Neuronal stem cell (in vitro differentiated cells): ENCODE measurements at places on chromosomes 12 and 14.

GRCh38 chr14:95452893-95453712, 63.3 kb downstream of the SYNE3 start:
- no peak for DNase-seq

- no peak for DNase-seq
Measured at GRCh38 chr14:50347521-50347920, 35.4 kb downstream of the DMAC2L start.

GRCh38 chr14:22081337-22081736, 407.7 kb upstream of the OR4E1 start:
- DNase-seq: no peak

DNA sequence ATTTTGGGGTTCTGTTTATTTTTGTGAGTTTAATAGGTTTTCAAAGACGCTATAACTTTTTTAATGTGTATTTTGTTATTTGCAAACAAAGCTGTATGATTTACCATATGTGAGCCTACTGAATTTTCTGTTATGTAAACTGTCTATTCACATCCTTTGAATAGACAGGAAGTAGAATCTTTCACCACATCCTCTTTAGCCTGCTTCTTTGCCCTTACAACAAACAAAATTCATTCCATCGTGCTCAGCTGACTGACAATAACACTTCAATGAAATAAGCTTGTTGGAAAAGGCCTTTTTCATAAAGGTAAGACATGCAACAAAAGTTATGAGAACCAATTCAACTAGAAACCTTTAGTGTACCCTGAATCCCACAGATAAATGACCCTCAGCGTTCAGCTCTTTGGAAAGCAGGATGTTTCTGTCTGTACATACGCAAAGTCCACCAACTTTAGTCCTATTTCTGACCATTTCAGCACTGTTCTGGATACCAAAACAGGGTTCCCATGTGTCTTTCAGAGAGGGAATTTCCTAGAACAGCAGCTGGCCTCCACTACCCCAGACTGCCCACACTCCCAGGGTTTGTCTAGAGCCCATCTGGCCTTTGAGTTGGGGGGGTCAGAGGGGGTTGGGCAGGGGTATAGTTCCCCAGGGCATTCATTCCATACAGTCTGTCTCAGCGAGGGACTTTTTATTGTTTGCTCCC, 71.3 kb downstream of the DUSP6 start:
- DNase-seq: no peak

GRCh38 chr12:4056910-4057845, 184.0 kb upstream of the PARP11 start:
- no peak for DNase-seq

- DNase-seq: no peak
Measured at GRCh38 chr14:61266891-61267740, 14.0 kb downstream of the TMEM30B start.

GRCh38 chr12:131391399-131391798, 319.5 kb upstream of the SFSWAP start:
- DNase-seq: no peak

GRCh38 chr12:67757651-67758050, 109.1 kb downstream of the DYRK2 start:
- DNase-seq: no peak

DNA sequence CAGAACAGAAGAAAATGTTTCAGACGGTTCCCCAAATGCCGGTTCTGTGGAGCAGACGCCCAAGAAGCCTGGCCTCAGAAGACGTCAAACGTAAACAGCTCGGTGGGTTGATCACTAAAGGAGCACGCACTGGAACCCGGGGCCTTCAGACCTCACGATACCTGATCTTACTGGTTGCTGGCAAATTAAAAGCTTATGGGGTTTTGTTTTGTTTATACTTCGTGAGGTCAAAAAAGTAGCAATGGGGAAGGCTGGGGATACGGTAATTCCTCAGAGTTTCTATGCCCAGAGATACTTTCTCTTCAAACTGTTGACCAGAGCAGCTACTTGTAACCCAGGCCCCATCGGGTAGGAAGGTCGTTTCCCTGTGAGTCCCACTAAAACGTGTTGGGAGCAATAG, 1.7 kb downstream of the CDKN1B start:
- no peak for DNase-seq

GRCh38 chr12:56202366-56202765, 13.1 kb upstream of the SMARCC2 start:
- no peak for DNase-seq

DNA sequence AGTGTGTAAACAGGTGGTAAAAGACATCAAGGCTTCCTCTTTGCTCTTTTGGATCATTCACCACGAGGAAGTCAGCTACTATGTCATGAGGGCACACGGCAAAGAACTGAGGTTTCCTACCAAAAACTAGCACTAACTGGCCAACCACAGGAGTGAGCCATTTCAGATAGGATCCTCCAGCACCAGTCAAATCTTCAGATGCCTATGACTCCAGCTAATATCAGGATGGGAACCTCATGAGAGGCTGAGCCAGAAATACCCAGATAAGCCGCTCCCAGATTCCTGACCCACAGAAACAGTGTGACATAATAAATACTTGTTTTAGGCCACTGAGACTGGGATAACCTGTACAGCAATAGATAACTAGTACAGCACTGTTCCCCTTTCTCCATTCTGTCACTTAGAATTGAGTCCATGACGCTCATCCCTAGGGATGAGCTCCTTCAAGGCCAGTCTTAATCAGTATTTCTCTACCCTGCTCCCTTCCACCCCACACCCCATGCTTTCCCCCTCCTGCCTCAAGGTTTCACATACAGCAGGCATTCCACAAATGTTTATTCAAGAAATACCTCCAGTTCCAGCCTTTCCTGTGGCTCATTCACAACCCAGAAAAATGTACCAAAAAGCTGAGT, 68.4 kb downstream of the PPM1H start:
- no peak for DNase-seq

GRCh38 chr14:75223664-75224154, 47.3 kb upstream of the TMED10 start:
- peak; percentile 49 for DNase-seq

DNA sequence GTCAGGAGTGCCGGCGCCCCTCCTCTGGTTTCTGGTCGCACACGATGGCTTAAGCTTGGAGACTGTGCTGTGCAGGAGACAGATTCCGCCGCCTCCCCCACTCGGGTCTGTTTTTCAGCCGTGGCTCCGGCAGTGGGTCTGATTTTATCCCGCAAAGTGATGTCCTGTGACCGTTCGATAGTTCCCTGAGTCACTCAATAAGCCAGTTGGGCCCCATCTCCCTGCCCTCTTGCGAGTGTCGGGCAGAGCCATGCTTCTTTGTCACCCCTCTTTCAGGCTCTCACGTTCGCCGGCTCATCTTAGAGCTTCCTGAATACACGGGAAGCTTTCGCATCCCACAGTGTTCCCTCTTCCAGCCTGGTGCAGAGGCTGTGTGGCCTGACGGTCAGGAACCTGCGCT, 127.8 kb upstream of the RFLNA start:
- no peak for DNase-seq

GRCh38 chr14:49918706-49919105, 25.8 kb downstream of the ARF6 start:
- DNase-seq: no peak

- peak; percentile 57 for DNase-seq
Measured at GRCh38 chr12:96989916-96990315, 82.9 kb downstream of the NEDD1 start.

DNA sequence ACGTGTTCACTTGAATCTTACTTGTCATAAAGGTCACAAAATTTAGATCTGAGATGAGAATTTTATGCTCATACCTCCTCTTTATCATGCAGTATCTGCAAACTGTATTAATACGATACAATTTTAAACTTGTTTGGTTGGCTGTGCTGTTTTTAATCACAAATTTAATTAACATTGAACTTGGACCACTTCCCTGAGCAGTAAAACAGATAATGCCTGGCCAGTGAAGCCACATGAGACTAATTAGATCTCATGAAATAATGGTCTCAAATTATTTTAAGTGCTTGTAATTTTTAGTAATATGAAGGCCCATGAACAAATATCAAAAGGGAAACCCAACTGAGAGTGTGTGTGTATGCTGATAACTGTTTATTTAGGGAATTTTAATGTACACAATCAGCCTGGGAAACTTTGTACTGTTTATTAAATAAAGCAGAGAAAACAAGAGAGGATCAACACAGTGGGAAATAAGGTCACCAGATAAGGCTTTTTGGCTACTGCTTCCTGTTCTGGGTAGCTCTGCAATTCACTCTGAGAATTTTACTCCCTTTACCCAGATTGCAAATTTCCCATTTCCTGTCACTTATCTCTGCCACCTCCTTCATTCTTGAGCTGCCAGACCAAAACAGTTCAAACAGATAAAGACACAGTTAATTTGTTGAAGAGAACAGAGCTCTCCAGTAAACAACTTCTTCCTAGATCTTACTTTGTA, 61.6 kb upstream of the GNPNAT1 start:
- DNase-seq: no peak

DNA sequence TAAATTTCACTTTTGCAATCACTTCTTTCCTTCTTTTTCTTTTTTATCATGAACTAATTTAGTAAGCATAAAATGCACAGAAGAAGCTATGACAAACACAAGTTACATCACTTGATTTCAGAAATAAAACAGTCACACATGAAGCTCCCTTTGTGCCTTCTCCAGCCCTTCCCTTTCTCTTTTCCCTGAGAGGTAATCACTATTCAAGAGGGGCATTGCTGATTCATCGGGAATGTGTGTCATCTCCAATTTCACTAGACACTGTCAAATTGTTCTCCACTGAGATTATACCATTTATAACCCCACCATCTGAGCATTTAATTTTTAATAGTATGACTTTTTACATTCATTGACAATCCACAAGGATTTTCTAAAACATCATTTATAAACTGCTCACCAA, 91.6 kb upstream of the PTPRQ start:
- no peak for DNase-seq

DNA sequence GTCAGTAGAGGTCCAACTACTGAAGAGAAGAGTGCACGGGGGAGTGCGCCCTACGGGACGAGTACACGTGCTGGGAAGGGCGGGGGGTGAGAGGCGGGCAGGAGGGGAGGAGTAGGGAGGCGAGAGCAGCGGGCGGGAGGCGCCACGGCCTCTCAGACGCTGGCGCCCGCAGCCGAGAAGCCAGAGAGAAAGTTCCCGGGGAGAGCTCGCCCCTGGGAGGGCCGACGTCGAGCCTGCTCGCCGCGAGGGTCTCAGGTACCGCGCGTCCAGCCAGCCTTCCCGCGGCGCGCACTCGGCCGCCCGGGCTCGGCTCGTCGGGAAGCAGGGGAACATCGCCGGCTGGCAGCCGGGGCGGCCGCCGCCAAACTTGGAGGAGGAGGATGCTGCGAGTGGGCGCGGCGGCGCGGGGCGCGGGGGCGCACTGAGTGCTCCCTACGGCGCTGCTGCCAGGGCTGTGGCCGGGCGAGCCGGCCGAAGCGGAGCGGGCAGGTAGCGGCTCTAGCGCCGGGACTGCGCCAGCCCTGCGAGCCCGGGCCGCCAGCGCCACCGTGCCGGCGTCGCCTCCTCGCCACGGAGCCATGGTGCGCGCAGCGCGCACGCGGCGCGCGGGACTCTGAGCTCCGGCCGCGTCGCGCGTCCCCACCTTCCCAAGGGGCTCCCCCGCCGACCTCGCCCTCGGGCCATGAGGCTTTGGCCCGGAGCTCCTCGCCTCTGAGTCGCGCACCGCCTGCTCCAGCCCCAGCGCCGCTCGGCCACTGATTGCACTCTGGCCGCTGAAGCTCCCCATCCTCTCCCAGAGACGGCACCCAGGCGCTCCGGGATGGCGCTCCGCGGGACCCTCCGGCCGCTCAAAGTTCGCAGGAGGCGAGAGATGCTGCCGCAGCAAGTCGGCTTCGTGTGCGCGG, at the start of gene SLC24A4:
Gene SLC24A4 (plus strand): TSS at position 155 of the 905 bp plus-strand sequence. CDS start 666 bp downstream, at position 821.
- DNase-seq: peak; percentile 37

DNA sequence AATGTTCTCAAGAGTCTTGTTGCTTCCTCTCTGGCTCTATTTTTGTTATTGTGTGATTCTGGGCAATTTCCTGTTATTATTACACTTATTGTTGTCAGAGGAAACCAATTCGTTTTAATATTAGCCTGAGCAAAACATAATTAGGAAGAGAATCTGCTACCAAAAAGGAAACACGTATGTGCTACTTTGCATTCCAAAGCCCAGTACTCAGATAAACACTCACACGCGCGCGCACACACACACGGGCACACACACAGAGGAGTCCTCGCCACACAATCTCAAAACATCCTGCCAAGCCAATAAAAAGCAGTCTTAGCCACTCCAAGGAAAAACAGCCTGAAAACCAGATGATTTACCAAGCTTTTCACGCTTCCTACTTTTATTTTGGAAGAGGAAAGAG, 400.7 kb downstream of the NUAK1 start:
- no peak for DNase-seq

DNA sequence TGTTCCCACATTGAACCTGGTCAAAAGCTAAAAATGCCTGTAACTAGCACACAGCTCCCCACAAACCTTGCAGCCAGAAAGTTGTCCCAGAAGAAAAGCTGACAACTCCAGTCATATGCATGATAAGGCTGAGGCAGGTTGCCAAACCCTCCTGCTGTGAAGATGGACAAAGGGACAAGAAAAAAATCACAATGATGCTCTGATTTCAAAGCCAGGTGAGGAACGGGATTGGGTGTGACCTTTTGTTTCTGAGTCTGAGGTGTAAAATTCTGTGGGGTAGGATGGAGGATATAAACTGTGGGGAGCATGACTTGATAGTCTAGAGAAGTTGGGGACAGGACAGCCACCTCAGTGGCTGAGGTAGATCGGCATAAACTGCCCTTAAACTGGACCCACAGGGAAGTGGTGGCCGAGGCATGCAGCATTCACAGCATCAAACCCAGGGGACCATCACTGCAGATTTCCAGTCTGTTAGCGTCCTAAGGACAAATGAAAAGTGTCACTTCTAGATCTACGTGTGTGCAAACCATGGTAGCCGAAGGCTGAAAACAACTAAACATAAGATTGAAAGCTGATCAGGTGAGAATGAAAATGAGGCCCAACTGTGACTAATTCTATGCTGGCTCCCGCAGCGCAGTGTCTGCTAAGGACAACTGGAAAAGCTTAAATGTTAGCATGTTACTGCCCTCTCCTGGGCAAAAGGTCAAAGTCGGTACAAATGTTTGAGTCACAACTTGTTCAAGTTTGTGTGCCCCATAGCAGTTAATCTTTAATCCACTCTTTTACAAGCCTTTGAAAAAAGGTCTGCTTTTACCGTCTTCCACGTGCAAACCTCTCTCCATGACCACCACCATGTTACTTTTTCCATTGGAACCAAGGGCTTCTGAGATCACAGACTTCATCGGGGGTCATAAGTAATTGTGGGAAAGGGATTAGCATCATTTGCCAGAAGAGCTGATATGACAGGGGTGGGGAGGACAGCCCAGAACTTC, 39.8 kb downstream of the GRIN2B start:
- peak; percentile 58 for DNase-seq

DNA sequence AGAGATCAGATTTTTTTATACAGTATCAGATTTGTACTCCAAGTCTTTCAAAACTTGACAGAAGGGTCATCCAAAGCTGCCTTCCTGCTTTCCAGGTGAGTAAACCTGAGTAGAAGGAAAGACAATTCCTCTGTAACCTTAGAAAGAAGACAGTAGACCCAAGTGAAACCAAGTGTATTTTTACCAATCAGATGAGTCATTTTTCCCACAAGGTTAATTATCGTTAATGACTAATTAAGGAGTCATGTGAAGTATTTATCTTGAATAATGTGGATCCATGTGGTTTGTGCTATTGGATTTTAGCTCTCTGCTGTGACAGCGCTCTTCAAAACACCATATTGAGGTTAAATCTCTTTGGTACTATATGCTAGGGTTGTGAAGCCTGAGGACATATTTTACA, 74.0 kb upstream of the PELI2 start:
- no peak for DNase-seq
